Sigmoid colon (tissue), 7 donors: ENCODE measurements at places on chromosomes 3 and 15. TPM values are rescaled to one million over a fixed set of nuclear protein-coding genes. Genes with fewer than 3 reads are reported as not detected.
A peak's percentile ranks its signal among the peaks of the same experiment; 100 is the strongest.

DNA sequence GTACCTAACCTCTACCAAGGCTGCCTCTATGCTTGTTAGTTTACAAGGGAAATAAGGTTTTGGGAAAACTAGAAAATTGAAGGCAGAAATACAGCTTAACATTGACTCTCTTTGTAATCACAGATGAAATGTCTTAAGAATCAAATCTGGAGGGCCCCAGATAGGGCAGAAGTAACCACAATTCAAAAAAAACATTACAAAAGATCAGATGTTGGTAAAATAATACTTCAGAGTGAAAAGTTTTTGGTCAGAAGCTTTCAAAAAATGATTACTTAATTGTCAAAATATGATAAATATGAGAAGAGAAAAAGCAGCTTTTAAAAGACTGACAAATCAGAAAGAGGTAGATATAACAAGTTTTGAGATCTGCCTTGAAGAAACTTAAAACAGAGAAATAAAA lies 425.1 kb upstream of the NECTIN3 start:
- DNase-seq = no peak

DNA sequence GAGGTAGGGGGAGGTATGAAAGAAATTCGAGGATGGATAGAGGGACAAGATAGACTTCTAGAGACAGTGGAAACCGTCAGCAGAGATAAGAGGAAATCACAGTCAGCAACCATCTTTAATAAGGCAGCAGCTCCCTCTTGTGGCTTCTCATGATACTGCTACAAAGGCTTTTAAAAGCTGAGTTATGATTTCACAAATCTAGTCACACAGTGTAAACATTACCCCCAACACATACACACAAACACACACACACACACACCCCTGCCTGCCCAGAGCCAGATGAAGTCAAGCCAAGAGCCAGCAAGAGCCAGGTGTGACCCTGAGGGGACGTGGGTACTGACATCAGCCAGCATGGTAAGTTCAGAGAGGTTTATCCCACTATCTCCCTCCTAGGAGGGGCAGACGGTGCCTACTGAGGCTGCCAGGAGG lies 18.9 kb upstream of the TGM5 start:
- no peak for DNase-seq

DNA sequence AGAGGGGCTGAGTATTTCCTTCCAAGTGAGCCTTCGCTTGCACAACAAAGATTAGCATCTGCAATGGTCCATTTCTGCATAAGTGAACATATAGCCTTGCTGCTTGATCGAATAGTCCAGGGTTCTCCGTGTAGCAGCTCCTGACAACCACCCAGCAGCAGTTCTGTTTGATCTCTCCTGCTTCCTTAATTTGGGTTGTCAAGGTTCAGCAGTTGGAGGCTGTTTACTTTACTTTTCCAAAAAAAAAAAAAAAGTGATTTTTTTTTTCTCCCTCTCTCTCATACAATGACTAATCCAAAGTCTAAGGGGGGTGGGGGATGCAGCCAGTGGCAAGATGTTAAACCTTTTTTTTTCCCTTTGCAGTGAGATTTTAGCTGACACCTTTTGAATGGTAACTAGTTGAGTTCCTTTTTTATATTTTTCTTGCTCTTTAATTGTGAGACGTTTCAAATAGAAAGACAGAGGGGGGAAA lies 3.6 kb downstream of the FOXP1 start:
- DNase-seq = no peak

GRCh38 chr3:32310336-32310735 lies 71.9 kb downstream of the CMTM8 start:
- no peak for DNase-seq

DNA sequence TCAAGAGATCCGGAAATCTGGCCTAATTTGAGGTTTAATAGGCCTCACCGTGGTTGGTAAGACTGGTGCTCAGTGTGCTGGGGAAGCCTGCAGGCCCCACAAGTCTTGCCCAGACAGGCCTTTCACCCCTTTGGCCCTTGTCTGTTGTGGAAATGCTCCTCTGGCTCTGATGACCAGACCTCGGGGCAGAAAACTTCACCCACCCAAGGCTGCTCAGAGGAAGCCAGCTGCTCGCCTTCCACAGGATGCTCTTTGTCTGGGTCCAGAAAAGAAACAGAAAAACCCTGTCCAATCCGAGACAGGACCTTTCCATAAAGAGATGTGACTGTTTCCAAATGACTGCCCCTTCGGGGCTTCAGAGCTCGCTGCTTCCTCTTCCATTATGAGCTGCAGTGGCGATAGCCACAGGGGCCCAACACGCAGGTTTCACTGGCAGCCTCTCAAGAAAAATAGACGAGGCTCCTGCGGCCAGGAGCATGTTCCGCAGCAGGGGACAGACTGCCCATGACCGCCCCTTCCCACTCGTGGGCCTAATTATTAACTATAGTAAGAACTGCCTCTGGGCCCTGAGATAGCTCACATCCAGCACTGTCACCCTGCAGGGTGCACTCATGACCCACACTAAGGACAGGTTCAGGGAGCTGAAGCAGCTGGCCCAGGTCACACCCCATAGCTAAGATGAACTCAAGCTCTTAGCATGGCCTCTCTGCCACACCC lies 6.8 kb upstream of the SNX22 start:
- DNase-seq = peak; percentile 45

DNA sequence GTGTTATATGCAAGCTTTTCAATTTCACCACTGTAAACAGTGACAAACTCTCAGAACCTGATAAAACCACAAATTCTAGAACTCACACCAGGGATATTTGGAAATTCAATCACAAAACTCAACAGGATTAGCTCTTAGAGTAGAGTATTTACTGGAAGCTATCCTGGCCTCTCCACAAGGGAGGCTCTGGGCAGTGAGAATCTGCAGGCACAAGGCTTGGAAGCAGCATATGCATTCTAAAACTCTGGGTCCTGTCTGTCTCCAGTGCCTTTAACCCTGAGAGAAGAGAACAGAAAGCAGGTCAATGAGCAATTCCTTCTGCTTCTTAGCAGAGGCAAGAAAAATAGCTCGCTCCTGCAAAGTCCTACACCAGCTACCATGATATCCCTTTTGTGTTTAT lies 23.4 kb downstream of the PLSCR4 start:
- DNase-seq = no peak

- DNase-seq = no peak
These were observed 18.4 kb downstream of the UMPS start for GRCh38 chr3:124748560-124749198.

- peak; percentile 66 for DNase-seq
These were observed 859 bp downstream of the RORA start for GRCh38 chr15:61227950-61228936.

DNA sequence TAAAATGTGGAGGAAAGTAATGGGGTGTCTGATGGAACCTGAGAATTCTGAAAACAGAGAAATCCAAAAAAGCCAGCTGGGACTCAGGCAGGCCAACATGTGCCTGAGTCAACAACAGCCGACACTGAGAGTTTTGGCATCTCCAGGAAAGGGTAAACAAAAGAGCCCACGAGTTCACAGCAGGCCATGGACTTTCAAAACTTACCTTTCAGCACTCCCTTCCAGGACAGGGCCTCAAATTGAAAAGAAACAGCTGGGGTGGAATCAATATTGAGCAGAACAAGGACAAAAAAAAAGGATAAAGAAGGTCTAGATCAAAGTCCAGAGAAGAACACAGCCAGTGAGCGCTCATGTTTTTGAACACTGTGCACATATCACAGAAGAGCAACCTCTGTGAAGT lies 735.4 kb upstream of the GRM7 start:
- DNase-seq = no peak

DNA sequence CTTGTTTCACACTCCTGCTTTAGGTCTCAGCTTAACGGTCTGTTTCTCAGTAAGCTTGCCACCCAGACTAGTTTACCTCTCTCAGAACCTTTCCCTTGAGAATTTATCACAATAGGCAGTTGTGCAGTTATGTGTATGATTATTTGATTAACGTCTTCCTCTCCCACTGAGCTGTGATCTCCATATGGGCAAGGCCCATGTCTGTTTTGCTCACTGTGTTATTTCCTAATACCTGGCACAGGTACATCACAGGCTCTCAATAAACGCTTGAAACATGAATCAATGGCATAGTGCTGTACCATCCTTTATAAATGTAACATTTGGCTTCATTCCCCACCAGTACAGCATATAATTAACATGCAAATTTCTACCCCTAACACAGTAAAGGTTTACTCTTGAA lies 29.1 kb upstream of the RARRES1 start:
- no peak for DNase-seq

GRCh38 chr3:184636741-184637316 lies 75.0 kb downstream of the MAGEF1 start:
- no peak for DNase-seq

GRCh38 chr3:169846458-169847193 lies 23.1 kb downstream of the LRRC31 start:
- no peak for DNase-seq

- DNase-seq = no peak
These were observed 114.3 kb downstream of the DIPK2A start for GRCh38 chr3:144085964-144086363.

- no peak for DNase-seq
These were observed 28.7 kb upstream of the CACNA2D3 start for GRCh38 chr3:54093491-54094248.

- DNase-seq = peak; percentile 85
These were observed 25.6 kb upstream of the FAM174B start for GRCh38 chr15:92681141-92681631.

- no peak for DNase-seq
These were observed 274.4 kb upstream of the ROBO2 start for GRCh38 chr3:76765511-76765910.

GRCh38 chr3:17629400-17629799 lies 113.0 kb downstream of the TBC1D5 start:
- no peak for DNase-seq

DNA sequence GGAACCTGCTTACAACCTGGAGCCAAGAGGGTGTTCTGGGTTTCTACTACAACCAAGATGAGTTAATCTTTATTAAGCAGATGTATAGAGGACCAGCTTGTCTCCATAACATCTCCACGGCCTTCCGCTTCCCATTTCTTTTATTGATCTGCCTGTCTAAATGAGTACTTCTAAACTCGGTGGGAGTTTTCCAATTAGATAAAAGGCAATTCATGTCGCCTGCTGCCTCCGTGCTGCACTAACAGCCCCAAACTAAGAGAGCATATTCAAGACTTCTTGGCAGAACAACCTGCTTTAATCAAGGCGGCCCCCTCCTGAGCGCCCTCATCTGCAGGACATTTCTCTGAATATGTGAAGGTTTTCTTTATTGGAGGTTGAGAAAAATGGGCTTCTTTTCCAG lies 270.1 kb downstream of the PDCD6IP start:
- no peak for DNase-seq

DNA sequence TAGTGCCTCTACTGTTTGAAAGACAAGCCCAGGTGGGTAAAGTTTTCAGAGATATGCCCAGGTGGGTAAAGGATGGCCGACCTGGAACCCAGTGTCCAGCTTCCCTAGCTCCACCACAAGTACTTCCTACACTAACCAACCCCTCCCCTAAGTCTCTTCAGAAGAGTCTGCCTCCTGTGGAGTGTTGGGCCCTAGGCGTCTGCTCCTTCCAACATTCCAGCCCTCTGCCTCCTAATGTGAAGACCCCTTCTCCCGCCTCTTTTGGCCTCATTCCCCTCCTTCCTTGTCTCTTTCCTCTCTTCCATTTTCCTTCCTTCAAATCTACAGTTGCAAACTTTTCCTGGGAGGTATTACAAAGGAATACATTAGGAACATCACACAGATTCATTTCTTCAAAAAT lies 38.6 kb downstream of the CNTN3 start:
- no peak for DNase-seq

DNA sequence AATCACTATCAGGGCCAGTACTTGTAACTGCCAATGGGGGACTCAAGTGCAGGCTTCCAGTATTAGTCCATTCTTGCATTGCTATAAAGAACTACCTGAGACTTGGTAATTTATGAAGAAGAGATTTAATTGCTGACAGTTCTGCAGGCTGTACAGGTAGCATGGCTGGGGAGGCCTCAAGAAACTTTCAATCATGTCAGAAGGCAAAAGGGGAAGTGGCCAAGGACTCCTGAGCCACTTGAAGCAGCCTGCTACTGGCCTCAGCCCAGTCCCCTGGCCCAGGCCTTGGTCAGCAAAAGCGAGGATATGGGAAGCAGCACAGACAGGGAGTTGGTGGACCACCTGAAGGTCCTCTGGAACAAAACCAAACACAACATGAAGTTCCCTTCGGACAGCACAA lies 29.2 kb upstream of the OR5K1 start:
- no peak for DNase-seq

DNA sequence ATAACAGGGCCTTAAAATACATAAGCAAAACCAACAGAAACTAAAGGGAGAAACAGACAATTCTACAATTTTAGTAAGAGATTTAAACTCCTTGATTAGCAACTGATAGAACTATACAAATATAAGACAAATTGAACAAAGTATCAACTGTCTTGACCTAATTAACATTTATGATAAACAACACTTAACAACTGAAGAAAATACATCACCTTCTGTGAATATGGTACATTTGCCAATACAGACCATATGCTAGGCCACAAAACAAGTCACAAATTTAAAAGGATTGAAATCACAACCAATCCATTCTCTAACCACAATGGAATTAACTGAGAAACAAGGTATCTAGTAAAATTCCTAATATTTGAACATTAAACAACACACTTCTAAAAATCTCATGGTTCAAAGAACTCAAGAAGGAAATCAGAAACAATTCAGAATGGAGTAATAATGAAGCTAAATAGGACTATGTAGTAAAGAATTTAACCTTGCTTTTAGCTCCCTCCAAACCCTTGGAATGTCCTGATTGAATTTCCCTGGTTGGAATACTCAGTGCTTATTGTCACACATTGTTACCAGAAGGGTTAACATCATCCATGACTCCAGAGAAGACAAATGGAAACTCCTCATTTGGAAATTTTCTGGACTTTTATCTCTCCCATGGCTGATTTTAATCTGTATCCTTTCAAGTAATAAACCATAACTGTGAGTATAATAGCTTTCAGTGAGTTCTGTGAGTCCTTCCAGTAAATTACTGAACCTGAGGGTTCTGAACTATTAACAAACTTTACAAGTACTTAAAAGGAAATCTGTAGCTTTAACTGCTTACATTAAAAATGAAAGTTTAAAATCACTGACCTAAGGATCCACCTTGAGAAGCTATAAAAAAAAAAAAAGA lies 88.8 kb downstream of the DLG1 start:
- no peak for DNase-seq

- no peak for DNase-seq
These were observed 150.7 kb upstream of the TRIM42 start for GRCh38 chr3:140527156-140527555.

GRCh38 chr3:128874481-128875180 lies 4.8 kb upstream of the ACAD9 start:
- DNase-seq = no peak

The ATP10A gene
- 1.8 TPM for total RNA-seq

The SIDT1 gene
- total RNA-seq = 1.9 TPM

The UBAP1L gene
- 5.7 TPM for total RNA-seq

The PLSCR4 gene
- 53.5 TPM for total RNA-seq

The CCDC191 gene
- 5.5 TPM for total RNA-seq

The SELENOS gene
- 40.5 TPM for total RNA-seq

The CPNE4 gene
- 0.71 TPM for total RNA-seq

The CPLX3 gene
- total RNA-seq = not detected

The MUC13 gene
- not detected for total RNA-seq

The MFN1 gene
- 35.2 TPM for total RNA-seq

The GATM gene
- 38.4 TPM for total RNA-seq

The FBXO45 gene
- 6.9 TPM for total RNA-seq

The COL6A5 gene
- not detected for total RNA-seq

The LMCD1 gene
- total RNA-seq = 49.3 TPM

The FOXL2 gene
- not detected for total RNA-seq

The CGNL1 gene
- total RNA-seq = 1.9 TPM

The SAMD7 gene
- total RNA-seq = not detected
